Stimulated activated CD8-positive, alpha-beta memory T cell treated with anti-CD3 and anti-CD28 coated beads, Interleukin-2, amount 100 ng/mL, for 1 hour (primary cell): ENCODE measurements at places on chromosomes 3 and 15.

- DNase-seq: no peak
Measured at GRCh38 chr15:55742498-55742926, 440 bp downstream of the PRTG start.

- DNase-seq: no peak
Measured at GRCh38 chr15:52281085-52282035, 14.2 kb downstream of the MYO5C start.

DNA sequence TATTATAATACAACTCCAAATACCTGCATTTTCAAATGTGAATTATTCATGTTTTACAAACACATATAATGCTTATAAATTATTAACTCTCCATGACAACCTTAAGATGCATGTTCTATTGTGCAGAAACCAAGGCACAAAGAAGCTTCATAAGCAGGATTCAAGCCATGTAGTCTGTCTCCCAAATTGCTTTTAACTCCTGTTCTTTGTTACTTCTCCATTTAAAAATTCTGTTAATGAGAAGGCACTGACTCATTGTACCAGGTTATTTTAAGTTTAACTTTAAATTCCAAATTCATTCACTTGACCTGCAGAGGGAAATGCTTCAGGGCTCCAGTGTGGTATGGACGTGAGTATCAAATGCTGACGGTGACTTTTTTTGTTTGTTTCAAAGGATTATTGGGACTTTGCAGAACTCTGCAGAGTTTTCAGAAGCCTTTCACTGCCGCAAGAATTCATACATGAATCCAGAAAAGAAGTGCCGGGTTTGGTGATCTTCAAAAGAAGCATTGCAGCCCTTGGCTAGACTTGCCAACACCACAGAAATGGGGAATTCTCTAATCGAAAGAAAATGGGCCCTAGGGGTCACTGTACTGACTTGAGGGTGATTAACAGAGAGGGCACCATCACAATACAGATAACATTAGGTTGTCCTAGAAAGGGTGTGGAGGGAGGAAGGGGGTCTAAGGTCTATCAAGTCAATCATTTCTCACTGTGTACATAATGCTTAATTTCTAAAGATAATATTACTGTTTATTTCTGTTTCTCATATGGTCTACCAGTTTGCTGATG is 100.0 kb downstream of the MME start:
- DNase-seq: no peak

DNA sequence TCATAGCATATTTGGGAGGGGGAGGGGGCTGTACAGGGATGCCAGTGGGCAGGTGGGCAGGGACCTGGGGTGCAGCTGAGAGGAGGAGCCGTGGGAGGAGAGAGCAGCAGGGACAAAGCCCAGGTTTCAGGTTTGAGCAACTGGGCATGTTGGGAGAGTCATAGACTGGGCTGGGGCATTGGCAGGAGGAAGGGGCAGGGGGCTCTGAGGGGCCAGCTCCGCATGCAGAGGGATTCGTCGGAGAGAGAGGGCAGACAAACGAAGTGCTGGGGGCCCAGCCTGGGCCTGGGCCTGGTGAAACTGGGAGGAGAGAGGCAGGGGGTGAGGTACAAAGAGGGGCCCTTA is 25.2 kb downstream of the RASGRF1 start:
- no peak for DNase-seq

DNA sequence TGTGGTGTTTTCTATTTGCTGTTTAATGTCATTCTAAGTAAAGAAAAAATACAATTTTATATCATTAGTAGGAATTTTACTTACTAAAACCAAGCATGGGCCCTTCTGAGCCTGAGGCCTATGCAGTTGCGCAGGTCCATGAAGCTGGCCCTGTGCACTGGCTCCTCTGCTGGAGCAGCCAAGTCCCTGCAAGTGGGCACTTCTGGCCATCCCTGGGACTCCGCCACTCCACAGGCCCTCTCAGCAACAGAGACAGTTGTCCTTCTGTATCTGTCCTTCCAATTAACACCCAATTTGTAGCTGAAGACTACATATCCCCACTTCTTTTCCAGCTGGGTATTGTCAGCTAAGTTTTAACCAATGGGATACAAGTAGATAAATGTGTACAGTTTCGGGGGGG is 49.9 kb upstream of the RYK start:
- DNase-seq: no peak

- no peak for DNase-seq
Measured at GRCh38 chr3:197027896-197028727, 1.5 kb downstream of the MELTF start.

- no peak for DNase-seq
Measured at GRCh38 chr3:194536871-194537637, 50.3 kb upstream of the ATP13A3 start.

GRCh38 chr15:74442063-74442462 is 8.3 kb upstream of the SEMA7A start:
- no peak for DNase-seq

- no peak for DNase-seq
Measured at GRCh38 chr15:36254426-36254825, 325.0 kb upstream of the CDIN1 start.

GRCh38 chr3:57910990-57911389 is 97.2 kb upstream of the FLNB start:
- DNase-seq: no peak

GRCh38 chr3:15595955-15596354 is 5.4 kb downstream of the HACL1 start:
- DNase-seq: no peak

DNA sequence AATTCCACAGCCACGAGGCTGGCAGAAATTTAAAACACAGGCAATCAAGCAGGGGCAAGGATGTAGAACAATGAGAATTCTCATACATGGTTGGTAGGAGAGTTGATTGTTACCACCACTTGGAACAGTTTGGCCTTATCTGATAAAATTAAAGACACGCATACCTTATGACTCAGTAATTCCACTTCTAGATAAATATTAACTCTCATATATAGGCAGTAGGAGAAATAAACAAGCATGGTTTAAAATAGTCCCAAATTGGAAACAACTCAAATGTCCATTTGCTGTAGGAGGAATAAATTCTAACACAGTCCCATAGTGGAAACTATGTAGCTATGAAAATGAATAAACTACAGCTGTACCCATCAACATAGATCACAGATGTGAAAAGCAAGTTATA is 42.3 kb upstream of the USP3 start:
- DNase-seq: no peak

- no peak for DNase-seq
Measured at GRCh38 chr3:176914764-176915163, 282.5 kb downstream of the TBL1XR1 start.

GRCh38 chr3:129689036-129689435 is 82.6 kb upstream of the PLXND1 start:
- no peak for DNase-seq

GRCh38 chr3:155876503-155876902 is 6.1 kb downstream of the GMPS start:
- DNase-seq: no peak

DNA sequence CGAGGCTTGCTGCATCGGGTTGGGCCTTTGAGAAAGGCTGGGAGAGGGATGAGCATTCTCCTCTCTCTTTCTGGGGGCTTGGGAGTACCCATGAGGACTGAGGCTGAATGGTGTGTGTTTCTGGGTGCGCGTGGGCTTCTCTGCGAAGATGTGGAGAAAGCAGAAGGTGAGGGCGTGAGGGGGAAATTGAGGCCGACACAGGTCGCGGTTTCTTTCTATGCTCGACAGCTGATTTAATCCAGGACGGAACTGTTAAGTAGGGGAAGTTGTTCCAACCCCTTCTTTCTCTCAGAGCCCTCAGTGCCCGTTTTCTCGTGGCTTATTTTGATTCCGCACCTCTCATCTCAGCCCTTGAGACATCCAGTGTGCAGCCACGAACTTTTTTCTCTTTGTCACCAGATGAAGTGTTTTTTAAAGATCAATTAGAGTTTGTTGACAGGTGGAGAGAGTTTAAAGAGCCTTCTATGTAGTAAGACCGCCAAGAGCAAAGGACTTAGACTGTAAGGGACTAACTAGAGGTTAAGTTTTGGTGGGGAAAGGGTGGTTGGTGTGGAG is 711 bp downstream of the STARD9 start:
- no peak for DNase-seq

DNA sequence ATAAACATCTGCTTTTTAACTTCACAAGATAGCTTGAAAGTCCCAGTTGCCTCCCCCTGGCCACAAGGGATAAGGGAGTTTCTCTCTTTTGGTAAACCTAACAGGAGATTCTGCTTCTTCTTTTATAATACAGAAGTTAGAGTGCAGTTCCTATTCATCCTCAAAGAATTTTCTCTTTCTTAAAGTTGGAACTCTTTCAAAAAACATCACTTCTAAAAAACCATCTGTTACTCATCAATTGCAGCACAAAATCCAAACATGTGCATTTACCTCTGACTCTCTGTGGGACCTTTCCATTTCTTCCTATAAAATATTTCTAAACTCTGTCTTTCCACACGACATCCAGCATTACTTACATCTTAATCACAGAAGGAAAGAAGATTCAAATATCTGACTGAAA is 5.1 kb downstream of the DPH6 start:
- DNase-seq: no peak

- DNase-seq: no peak
Measured at GRCh38 chr15:50681467-50681866, 5.1 kb downstream of the TRPM7 start.

DNA sequence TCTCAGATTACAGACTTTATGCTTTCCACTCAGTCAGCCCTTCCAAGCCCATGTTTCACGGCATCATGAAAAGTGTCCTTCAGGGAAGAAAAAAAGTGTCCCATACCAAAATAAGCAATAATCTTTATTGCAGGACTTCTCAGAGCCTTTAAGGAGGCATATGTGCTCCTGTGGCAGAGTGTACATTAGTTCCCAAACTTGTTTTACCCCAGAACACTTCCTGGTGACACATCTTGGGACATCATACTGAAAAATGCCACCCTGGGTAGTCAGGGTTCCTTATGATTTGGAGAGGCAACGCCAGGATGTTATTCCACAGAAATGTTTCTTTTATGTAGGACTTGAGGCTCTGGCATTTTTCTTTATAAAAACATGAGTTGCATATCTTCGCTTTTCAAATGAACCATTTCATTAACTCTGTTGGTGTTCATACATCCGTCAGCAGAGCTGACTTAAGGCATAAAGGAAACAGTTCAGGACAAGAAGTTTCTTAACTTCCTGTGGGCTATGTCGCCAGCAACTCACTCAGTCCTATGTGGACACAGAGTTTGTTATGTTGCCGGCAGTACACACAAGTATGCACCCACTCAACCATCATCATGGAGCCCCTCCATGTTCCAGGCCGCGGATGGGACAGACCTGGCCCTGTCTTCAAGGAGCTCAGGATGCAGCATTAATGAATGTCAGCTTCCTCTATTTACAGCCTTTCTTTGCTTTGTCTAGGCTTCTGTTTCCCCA is 63.8 kb downstream of the CASR start:
- DNase-seq: no peak

DNA sequence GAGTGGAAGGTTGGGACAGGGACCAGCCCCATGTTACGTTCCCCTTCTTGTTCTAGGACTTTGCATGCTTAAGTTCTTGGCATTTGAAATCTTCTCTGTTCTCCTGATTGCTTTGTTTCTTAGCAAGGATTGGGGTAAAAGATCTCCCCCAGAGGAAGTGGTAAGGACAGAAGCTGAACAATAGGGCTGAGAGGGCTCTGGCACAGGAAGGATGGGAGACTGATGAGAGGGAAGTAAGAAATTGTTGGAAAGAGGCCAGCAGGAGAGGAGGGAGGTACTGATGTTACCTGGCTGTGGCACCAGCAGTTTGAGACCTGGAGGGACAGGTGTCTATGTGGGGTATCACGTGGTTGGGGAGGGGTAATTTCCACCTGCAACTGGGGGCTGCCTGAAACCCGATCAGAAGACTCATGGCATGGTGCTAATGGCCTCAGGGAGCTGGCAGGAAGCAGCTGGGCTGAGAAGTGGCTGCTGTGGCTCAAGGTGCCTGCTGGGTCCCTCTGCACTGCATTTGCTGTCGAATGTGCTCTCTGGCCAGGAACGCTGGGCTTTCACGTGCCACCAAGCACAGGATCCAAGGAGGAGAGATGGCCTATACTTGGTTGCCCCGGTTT is 108.4 kb downstream of the LSM3 start:
- no peak for DNase-seq

- no peak for DNase-seq
Measured at GRCh38 chr3:56806407-56806806, 4.7 kb upstream of the ARHGEF3 start.

DNA sequence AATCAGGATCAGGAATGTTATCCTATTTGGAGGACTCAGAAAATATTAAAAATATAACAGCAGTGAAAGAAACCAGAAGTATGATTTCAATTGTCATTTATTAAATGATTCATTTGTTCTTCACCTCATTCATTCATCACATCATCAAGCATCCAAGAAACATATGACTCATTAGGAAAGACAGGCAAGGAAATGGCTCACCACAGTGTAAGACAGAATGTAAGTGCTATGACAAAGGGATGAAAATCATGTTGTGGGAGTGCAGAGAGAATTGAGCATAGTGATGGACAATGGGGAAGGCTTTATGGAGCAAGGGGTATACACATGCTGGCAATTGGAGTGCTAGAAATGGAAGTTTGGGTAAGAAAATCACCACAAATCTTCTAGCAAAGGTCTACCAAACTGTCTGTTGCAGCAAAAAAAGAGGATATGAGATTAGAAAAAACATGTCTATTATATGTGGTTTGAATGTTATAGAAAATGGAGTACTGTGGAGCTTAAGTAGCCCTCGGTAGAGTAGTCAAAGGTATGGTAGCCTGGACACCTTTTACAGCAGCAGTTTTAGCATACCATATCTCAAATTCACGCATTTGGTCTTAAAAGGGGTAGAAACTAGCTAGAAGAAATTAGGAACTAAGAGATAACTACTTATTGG is 111.1 kb upstream of the GPR149 start:
- no peak for DNase-seq

GRCh38 chr3:41148478-41148877 is 50.8 kb upstream of the CTNNB1 start:
- DNase-seq: no peak

DNA sequence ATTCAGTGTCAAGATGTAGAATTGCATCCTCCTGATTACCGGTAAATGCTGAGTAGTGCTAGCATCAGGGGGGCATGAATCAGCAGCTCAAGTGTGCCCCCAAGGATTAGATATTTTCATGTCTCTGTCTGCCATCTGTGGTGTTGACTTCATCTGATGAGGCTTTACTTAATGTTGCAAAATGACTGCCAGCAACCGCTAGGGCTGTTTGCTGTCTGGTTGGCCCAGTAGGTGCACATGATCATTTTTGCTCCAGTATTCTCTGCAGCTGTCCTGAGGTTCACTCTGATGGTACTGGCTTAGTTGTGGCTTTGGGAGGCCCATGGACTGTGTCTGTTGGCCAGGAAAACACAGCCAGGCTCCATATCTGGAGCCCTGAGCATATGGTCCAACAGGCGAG is 316.4 kb downstream of the SOX2 start:
- no peak for DNase-seq

GRCh38 chr15:94414916-94415315 is 183.6 kb downstream of the MCTP2 start:
- DNase-seq: no peak

GRCh38 chr15:85312486-85312885 is 67.9 kb upstream of the AKAP13 start:
- DNase-seq: no peak

GRCh38 chr3:155185631-155186071 is 105.5 kb downstream of the MME start:
- no peak for DNase-seq
